ENCODE measurements at places on chromosomes 1 and 21.

DNA sequence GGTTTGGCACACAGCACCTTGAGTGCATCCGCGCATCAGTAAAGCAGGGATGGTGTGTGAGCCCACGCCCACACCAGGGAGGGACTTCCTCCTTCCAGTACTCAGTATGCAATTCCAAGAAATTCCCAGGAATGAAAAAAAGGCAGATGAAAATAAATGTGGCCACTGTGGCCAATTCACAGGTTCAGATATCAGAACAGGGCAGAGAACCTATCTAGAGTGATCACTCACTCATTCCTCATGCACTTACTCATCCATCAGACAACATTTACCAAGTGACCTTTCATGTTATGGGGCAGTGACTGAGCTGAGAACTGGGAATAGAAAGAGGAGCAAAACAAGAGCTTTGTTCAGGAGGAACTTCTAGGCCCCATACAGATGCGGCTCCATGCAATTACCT is 113.7 kb downstream of the ZSCAN20 start:
- no peak for DNase-seq

GRCh38 chr1:56199956-56200355 is 379.4 kb downstream of the PLPP3 start:
- no peak for DNase-seq

GRCh38 chr1:2840036-2840809 is 38.7 kb upstream of the TTC34 start:
- DNase-seq = no peak

DNA sequence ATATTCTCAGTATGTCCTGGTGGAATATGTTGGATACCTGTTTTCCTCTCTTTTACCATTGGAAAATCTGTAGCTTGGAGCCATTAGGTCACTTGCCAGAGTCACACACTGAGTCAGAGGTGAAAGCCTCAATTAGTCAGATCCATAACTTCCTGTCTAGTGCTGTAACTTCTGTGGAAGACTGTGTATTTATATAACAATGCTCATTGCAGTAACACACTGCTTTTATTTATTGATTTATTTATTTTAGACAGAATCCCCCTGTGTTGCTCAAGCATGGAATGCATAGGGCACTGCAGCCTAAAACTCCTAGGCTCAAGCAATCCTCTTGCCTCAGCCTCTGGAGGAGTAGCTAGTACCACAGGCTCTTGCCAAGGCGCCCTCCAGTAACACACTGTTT is 1.3 kb upstream of the DOCK7 start:
- no peak for DNase-seq

DNA sequence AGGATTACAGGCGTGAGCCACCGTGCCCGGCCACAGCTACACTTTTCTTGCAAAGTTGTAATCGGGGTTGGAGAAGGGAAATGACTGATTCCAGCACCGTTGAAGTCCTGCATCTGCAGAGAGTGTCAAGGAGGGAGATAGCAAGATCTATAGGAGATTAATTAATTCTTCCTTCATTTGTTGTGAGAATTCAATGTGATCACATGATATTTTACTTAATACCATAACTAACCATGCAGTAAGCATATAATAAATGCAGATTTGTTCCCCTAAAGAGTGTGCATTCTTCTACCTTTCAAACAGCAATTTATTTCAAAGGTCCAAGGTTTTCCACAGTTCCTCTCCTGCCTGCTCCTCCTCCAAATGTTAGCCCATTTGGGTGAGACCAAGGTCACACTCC is 204.5 kb downstream of the GREM2 start:
- no peak for DNase-seq

Measured in retinal pigment epithelial cell (primary cell).